ENCODE measurements at places on chromosomes 16 and 17. TPM values are rescaled to one million over a fixed set of nuclear protein-coding genes. Genes with fewer than 3 reads are reported as not detected.

NPIPB8 gene
- not detected for total RNA-seq

COPZ2 gene
- total RNA-seq = 3.3 TPM

UNC45B gene
- total RNA-seq = under 0.01 TPM

NT5M gene
- total RNA-seq = 6.5 TPM

HCRT gene
- 0.41 TPM for total RNA-seq

ALOX15B gene
- under 0.01 TPM for total RNA-seq

All from frontal cortex (tissue), 4 donors.